ENCODE measurements at places on chromosomes 6 and 20.

DNA sequence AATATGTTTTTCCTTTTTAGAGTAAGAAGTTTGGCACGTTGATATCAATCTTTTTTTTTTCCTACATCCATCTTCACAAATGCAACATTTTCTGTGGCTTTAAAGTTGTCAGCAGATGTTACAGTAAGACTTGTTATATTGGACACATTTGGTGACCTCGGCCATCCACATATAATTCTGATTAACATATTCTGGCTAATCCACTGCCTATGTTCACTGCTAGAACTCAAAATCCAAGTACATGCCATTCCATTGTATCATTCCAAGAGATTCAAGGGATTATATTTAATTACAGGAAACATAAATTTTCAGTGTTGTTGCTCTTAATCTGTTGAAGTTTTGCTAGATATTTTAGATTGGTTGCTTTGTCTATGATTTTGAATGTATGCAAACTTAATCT, 367.6 kb downstream of the TENT5A start:
- no peak for DNase-seq

GRCh38 chr6:30779850-30780641, 35.7 kb upstream of the IER3 start:
- DNase-seq, result no peak

GRCh38 chr6:167650730-167651317, 175.9 kb upstream of the AFDN start:
- no peak for DNase-seq

DNA sequence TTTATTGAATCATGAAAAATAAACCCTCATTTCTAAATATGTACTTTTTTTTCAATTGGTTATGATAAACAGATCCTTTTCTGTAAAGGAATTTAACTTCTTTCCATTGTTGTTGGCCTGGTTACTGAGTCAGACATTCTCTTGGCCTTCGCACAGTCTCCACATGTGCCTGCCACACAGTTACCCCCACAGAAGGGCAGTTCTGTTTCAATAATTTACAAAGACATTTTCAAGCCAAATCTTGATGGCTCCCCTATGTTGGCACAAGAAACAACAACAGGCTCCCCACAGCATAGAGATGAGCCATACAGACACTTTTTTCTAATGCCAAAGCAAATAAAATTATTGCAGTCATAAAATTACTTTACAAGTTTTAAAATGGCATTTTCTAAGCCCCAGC, 55.6 kb upstream of the BEND6 start:
- DNase-seq, result no peak

DNA sequence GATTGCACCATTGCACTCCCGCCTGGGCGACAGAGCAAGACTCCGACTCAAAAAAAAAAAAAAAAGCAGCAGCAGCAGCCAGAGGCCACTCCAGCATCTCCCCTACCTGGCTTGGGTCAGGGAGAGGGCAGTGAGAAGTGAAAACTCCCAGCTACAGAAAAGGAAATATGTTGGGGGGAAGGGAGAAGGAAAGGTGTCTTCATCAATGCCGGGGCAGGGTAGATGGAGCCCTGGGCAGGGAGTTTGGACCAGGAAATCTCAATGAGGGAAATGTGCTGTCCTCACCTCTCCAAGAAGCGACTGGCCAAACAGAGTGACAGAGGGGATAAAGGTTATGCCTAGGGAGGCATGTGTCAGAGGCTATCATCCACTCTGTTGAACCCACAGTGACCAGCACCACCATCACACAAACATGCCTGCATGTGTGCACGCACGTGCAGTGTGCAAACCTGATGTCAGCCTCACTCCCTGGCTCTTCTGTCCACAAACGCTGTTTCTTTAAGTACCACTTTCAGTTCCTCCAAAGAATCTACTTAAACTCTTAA, 887 bp upstream of the AIF1 start:
- DNase-seq, result peak; percentile 28

GRCh38 chr6:40349123-40349900, 237.9 kb downstream of the LRFN2 start:
- no peak for DNase-seq

DNA sequence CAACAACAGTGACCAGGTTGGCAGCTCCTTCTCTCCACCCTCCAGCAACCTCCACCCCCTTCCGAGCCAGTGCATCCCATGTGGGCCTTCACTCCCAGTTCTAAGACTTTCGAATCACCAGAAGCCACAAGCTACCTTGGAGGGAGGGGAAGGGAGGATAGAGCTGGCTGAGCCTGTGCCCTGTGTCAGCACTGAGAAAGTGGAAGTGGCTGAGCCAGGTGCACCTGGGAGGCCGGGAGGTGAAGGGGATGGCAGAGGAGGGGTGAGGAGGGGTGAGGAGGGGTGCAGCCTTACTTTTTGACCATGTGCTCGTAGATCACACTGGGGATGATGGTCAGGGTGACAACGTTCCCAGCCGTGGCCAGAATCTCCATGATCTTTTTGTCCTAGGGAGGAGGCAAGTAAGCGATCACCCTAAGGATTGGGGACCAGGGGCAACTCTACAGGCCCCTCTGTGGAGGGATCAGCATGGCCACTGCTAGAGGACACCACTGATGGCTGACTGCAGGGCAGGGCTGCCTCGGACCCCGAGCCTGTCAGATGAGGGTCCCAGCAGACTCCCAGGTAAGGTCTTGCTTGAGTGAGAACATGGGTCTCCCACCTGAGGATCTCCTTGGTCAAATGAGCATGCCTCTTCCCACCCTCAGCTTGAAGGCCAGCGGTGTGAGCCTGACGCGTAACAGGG, 18.3 kb downstream of the SDCBP2 start:
- no peak for DNase-seq

DNA sequence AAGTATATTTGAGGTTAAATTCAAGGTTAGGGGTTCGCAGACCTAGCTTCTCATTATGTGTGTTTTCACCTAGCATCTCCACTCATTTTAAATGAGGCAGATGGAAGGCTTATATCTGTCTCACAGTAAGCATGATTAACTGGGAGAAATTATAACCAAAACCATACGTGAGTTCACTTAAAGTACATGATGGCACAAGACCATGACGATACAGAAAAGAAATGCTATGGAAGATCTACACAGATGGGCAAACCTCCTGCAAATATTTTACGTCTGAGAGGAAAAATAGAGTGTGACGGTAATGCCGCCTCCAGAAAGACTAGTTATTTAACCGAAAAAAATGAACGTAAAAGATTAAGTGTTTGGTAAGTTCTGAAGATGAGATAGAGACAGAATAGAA, 337.8 kb downstream of the FARS2 start:
- DNase-seq, result no peak
